ENCODE measurements at places on chromosomes 5 and 9. TPM values are rescaled to one million over a fixed set of nuclear protein-coding genes. Genes with fewer than 3 reads are reported as not detected.

SMIM33 gene
- not detected for total RNA-seq

PCDHB13 gene
- 0.64 TPM for total RNA-seq

IL5 gene
- not detected for total RNA-seq

GMCL2 gene
- total RNA-seq: not detected

PDLIM4 gene
- total RNA-seq: 217 TPM

ABCA1 gene
- total RNA-seq: 48.2 TPM

CDK9 gene
- 80.7 TPM for total RNA-seq

SEMA5A gene
- 10.2 TPM for total RNA-seq

CDC14B gene
- 14.5 TPM for total RNA-seq

UNC13B gene
- total RNA-seq: 23.4 TPM

ARSI gene
- total RNA-seq: 38.8 TPM

STING1 gene
- 36.6 TPM for total RNA-seq

MRPL36 gene
- 82.2 TPM for total RNA-seq

CCDC192 gene
- total RNA-seq: not detected

NIM1K gene
- 0.35 TPM for total RNA-seq

LPAR1 gene
- total RNA-seq: 20.4 TPM

GCNT4 gene
- total RNA-seq: 9.7 TPM

TMEM8B gene
- 3.8 TPM for total RNA-seq

MAMDC4 gene
- total RNA-seq: 0.83 TPM

IL3 gene
- not detected for total RNA-seq
